Fibroblast of gingiva (primary cell): ENCODE measurements at places on chromosomes 13 and 19.

DNA sequence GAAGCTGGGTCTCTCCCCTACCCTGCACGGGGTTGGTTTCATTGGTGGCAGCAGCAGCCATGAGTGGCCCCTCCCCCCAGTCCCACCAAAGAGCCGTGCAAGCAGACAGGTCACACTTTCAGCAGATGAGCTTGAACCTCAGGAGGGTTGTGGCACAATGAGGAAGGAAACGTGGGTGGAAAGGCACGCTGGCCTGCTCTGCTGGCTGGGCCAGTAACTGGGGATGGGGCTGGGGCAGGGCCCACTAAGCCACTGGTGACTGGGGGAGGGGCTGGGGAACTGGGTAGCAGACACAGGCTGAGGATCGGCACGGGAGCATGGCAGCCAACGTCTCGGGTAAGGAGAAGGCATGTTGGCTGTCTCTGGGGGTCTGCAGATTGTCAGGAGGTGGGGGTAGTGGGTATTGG lies at the start of gene P2RY11:
Gene P2RY11, plus strand, starts transcription at position 289 of the 407 bp plus-strand sequence. Its CDS starts 29 bp downstream, at position 318.
- DNase-seq: no peak

DNA sequence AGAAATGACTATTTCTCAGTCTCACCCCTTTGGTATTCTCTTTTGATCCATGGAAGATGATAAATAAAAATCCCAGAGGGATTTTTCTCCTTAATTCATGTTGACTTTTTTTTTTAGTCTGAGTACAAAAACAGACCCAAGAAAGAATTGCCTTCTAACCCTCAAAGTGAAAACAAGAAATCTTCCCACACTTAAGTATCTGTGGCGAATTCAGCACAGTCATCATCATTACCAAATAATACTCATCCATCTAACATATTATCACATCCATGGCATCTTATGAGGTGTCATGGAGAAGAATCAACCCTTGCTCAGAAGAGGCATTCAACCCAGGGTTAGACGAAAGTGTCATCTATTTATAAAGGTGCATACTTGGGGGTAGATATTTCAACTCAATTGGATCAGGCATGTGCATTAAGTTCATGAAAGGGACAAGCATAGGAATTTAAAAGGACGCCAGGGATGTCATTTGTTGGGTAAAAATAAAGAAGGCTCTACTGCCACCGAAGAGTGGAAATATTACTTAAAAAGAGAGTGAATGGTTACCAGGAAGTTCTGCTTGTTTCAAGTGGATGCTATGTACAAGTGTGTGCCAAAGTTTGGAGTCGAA lies 101.9 kb downstream of the FLT1 start:
- no peak for DNase-seq

DNA sequence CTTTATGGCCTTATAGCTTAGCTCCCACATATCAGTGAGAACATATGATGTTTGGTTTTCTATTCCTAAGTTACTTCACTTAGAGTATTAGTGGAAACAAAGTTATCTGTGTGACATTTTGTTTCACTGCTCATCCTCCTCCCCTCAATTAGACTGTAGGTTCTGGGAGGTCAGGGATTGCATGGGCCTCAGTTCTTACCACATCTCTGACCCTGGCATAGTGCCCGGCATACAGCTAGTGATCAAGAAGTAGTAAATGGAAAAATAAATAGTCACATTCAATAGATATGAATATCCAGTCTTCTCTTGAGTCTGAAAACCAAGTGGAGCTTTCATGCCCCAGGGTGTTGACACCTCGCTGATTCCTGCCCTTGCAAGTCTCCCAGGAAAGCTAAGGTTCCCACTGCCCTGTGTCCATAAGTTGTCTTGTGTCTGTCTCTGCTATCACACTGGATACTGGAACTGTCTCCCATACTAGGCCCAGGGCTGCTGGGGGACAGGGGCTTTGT lies 249.5 kb upstream of the TSHZ3 start:
- no peak for DNase-seq

- peak; percentile 60 for DNase-seq
These were observed 1.4 kb downstream of the PARP4 start for GRCh38 chr13:24511019-24511815.

- no peak for DNase-seq
These were observed 10.4 kb upstream of the NANOS2 start for GRCh38 chr19:45924891-45925447.

GRCh38 chr19:3822683-3823349 lies 36.6 kb upstream of the MATK start:
- DNase-seq: no peak

GRCh38 chr13:35909091-35909490 lies 222.1 kb downstream of the DCLK1 start:
- no peak for DNase-seq

GRCh38 chr19:16957151-16957701 lies 68.4 kb downstream of the F2RL3 start:
- DNase-seq: peak; percentile 92

DNA sequence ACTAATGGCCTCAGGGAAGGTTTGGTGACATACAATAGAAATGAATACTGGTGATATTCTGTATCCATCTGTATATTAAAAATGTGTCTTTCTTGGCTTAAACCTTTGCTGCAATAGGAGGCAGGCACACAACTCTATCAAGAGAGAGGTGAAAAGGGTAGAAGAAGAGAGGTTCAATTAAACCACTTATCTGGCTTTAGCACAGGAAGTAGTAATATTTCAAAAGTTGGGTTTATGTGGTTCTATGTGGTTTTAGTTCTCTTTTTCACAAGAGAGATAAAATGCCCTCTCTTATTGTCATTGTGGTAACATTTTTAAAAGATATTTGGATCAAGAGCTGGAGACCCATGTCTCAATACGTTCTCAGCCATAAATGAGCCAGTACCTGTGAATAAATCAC lies 146.2 kb upstream of the FNDC3A start:
- DNase-seq: no peak

DNA sequence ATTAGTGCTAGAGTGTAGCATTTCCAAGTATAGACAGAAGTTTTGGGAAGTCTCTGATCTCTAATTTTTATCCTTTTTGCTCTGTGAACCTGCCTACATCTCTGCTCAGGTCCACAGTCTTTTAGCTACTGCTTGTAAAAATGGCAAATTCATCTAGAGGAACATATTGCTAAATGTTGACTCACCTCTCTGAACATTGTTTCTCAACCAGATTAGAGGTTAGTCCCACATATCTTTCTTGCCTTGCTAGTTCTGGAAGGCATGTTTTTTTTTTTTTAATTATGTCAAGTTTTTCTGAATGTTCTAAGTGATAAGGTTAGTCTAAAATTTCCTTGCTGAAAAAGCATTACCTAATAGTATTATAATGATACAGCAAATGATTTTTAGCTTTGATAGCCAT lies 2889.6 kb upstream of the PCDH20 start:
- DNase-seq: no peak

GRCh38 chr13:94987869-94988268 lies 275.5 kb upstream of the SOX21 start:
- no peak for DNase-seq

- peak; percentile 75 for DNase-seq
These were observed at the start of gene NFIX for GRCh38 chr19:12994701-12995595. NFIX (plus strand) TSS chr19:12995475; CDS start chr19:12995838, 363 bp downstream.

DNA sequence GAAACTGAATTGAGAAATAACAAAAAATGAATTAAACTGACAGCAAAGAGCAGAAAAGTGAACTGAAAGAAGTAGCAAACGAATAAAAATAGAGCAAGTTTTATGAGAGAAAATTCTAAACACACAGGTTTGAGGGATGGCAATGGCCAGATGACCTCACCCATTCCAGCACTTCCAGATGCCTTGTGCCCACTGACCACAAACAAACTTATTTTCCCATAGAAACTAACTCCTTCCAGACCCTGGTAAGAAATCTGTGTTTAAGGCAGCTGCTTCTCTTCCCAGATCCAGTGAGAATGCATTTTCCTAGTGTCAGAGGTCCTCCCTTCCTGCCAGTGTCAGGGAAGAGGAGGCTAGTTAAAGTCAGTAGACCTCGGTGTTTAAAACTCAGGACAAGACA lies 51.7 kb downstream of the RXFP2 start:
- DNase-seq: no peak

DNA sequence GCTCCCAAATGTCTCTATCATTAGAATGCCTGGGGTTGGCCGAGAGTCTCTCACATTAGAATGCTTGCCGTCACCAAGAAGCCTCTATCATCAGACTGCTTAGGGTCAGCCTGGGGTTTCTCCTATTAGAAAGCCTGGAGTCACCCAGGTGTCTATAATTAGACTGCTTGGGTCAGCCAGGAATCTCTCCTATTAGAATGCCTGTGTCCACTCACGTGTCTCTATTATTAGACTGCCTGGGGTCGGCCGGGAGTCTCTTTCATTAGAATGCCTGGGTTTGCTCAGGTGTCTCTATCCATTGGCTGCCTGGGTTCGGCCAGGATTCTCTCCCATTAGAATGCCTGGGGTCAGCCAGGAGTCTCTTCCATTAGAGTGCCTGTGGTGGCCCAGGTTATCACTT lies 1453.1 kb downstream of the UQCRFS1 start:
- DNase-seq: no peak

- DNase-seq: no peak
These were observed 3.9 kb downstream of the NFIC start for GRCh38 chr19:3370214-3370720.

DNA sequence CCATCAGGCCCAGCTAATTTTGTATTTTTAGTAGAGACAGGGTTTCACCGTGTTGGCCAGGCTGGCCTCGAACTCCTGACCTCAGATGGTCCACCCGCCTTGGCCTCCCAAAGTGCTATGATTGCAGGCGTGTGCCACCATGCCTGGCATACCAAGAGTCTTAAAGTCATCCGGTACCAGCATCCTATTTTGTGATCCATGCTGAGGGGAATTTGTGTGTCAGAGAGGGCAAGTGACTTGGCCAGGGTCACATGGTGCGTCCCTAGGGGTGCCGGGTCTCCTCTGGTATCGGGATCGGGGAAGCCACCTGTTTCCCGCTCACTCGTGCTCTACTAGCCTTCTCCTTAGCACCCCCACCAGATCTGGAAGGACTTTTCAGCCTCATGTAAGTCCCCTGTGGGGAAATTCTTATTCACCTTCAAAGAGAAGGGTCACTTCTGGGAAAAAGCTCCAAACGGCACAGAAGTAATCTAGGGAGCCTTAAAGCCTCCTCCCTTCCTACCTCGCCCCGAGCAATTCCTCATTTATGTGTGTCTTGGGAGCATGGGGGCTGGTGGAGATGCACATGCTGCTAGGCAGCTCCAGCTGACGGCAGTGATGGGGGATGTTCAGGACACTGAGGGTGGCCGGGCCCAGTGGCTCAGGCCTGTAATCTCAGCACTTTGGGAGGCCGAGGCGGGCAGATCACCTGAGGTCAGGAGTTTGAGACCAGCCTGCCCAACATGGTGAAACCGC lies 6.1 kb upstream of the ANKLE1 start:
- DNase-seq: no peak

DNA sequence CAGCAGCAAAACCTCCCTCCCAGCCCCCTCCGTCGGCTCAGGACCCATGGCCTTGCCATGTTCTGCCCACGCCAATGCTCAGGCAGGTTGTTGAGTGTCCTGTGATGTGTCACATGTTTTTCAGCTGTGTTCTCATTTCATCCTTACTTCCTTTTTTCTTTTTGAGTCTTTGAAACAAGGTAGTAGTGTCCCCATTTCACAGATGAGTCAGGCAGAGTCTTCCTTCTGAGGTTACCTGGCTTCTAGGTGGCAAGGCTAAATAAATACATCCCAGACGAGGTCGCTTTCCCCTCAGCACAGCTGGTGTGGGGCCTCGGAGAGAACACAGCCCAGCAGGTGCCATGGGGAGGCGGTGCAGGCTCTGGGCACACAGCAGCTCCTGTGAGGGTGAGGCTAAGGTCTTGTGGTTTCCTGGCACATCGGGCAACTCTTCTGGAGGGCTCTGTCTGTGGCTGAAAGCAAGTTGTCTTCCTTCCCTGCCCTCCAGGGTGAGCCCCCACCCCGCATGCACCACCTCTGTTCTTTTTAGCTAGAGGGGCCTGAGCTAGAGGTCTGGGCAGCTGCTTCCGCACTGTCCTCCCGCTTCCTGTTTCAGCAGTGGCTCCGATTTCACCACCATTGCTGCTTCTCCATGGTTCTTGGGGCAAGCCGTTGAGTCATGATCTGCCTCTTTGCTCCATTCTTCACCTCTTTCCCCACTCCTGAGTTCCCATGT lies 15.1 kb downstream of the PRAM1 start:
- no peak for DNase-seq

DNA sequence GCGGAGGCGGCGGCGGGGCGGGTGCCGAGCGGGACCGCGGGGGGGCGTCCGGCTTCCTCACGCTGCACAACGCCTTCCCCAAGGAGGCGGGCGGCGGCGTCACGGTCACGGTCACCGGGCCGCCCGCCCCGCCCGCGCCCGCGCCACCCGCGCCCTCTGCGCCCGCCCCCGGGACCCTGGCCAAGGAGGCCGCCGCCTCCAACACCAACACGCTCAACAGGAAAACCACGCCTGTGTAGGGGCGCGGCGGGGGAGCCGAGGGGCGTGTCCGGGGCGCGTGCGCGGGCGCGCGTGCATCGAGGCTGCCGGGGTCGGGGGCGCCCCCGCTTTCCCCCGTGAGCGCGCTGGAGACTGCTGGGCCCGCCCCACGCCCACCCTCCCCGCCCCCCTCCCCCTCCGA lies 8.8 kb upstream of the CACNG6 start:
- no peak for DNase-seq

- DNase-seq: no peak
These were observed 29.0 kb upstream of the ZNF709 start for GRCh38 chr19:12513531-12514061.

DNA sequence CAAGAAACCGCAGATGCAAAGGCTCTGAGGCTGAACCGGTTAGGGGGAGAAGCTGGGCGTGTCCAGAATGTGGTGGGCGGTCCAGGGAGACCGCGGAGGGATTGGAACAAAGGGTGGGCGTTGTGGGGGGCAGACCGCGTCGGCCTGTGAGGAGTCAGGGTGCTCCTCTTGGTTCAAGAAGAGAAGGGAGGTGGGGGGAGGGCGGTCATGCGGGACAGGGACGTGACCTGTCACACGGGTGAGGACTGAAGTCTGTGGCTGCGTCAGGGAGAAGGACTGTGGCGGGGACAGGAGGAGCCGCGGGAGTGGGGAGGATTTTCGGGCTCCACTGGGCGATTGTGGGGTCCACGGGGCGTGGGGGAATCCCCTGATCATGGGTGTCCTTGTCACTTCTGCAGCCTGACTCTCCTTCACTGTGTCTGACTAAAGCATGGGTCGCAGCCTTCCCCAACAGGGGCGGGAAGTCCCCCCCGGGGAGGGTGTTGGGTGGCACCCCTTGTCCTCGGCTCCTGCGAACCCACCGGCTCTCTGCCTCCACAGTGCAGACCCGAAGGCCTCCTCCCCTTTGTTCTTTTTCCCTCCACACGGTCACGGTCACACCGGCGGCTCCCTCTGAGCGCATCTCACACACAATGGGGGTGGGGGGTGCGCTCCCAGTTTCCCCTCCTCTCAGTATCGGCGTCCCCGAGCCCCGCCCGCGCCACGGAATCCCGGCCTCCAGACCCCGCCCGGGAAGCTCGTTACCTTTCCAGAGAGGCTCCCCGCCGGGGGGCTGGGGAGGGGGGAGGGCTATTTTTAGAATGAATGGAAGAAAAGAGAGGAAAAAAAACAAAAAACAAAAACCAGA lies 16.4 kb upstream of the KCNN1 start:
- DNase-seq: no peak
